ENCODE measurements at places on chromosomes 1 and 21.

GRCh38 chr1:54575605-54576290 lies 27.7 kb downstream of the ACOT11 start:
- DNase-seq, result no peak

GRCh38 chr1:33122483-33123178 lies 41.7 kb downstream of the AZIN2 start:
- DNase-seq, result no peak

GRCh38 chr1:61226791-61227567 lies 144.6 kb downstream of the NFIA start:
- DNase-seq, result no peak

DNA sequence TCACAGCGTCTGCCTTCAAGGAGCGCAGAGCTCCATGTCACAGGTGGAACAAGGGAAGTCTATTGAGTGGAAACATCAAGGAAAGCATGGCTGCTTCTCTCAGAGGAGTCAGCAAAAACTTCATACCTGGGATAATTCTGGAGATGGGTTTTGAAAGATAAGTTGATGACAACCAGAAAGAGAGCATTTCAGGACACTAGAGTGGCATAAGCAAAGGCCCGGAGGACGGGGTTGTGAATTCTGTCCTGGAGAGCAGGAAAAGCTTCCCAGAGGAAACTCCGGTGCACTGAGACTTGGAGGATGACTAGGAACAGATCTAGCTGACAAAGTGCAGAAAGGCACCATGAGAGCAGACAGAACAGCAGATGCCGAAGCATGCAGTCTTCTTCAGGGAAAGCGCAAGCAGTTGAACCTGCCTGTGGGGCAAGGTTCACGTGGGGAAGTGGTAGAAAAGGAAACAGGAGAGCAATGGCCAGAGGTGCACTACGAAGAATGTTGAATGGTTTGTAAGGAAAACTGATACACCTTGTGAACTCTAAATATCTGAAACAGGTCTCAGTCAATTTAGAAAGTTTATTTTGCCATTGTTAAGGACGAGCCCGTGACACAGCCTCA lies 222.9 kb downstream of the PLPP3 start:
- no peak for DNase-seq

DNA sequence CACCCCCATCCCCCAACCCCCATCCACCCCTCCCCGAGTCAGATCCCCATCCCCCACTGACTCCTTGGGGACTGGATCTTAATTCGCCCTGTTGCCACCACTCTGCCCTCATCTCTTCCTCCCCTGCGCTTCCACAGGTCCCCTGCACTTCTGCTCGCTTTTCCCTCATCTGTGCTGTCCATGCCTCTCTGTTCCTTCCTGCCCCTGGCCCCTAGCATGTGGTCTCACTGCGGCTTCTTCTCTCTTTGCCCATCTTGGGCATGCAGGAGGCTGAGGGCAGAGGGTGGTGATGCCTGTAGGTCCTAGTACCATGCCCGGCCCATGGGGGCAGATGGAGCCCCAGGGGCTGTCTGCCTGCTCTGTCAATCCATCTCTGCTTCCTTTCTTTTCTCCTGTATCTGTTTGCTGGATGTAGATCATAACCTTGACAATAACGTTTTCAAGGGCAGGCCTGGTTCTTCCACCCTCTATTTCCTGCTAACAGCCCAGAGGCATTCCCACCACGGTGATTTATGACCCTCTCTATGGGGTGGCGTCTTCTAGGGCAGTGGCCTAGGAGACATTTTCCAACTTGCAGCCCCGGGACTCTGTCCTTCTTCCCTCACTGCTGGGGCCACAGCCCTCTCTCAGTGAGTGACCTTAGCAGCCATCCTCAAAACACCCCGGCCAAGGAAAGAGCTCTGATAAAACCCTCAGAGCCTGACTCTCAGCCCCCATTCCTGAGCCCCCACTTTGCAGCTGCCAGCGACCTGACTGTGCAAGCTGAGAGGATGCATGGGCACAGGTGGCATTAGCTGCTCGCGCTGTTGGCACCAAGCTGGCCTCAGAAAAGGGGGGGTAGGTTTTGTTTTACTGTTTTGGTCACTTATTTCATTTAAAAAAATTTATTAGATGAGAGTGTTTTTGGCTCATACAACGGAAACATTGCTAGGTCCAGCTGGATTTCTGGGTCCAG lies 33.9 kb downstream of the TMEM51 start:
- no peak for DNase-seq

DNA sequence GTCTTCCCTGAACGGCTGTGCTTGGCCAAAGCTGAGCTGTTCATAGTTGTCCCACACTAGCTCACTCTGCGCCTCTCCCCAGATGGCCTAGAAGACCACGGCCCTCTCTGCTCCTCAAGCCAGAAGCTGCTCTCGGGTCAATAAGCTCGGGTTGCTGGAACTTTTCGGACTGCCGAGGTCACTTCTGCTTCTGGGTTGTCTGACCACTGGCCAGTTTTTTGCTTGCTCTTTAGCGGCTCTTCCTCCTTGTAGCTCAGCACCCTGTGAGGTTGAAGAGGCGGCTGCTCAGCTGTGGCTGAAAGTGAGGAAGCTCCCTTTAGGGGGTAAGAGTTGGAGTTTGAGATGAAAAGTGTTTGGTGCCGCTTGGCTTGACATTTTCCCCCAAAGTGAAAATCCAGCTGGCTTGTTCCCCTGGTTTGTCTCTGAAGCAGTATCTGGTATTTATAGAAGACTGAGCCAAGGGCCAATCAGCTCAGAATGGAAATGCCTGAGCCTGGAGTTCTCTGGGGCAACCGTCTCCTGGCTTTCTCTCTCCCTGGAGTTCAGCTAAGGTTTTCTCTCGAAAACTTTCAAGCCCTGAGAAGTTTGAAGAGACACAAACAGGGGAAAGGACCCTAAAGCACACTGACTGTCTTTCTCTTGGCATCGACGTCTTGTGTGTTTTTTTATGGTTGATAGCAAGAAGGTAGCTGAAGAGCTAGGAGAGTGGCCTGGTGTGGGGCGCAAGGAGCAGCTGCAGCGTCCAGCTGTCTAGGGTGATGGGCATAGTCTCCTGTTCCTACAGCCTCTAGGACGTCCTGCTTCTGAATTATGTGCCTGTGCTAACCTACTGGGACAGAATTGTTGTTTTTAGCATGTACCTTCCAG lies 72.0 kb downstream of the SYT6 start:
- DNase-seq, result peak; percentile 17

- DNase-seq, result peak; percentile 83
These were observed 1.5 kb downstream of the GPATCH4 start for GRCh38 chr1:156599811-156600210.

- DNase-seq, result no peak
These were observed 11.6 kb upstream of the TTC39A start for GRCh38 chr1:51341876-51342496.

DNA sequence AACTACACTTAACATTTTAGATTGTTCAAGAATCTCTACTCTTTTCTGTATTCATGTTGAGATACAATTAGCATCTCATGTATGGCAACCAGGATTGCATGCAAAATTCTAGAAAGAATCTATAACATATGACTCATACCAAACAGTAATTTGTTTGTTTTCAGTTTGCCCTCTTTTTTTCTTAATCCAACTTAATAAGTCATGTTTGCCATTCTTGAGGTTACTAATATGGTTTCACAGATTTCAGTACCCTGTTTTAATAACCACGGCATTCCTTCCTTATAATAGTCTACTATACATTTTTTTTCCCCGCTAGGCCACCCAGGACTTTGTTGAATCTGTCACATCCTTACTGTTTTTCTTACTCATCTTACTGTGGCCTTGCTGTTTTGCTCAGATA lies 140.8 kb downstream of the FMN2 start:
- no peak for DNase-seq

DNA sequence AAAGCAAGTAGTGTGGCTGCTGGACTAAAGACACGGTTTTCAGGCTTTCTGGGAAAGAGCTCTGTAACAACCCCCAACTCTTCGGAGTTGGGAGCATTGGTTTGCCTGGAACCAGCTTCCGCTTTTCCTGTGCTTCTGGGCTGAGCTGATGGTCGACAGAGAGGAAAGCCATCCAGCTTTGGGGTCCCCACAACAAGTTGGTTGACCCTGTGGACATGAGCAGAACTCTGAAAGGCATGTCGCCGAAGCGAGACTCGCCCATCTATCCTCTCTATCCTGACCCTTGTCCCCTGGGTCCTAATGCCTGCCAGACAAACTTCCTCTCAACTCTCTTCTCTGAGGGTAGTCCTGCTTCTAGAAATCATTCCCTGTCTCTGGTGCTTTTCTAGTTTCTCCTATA lies 31.9 kb upstream of the FCGR2A start:
- DNase-seq, result no peak

DNA sequence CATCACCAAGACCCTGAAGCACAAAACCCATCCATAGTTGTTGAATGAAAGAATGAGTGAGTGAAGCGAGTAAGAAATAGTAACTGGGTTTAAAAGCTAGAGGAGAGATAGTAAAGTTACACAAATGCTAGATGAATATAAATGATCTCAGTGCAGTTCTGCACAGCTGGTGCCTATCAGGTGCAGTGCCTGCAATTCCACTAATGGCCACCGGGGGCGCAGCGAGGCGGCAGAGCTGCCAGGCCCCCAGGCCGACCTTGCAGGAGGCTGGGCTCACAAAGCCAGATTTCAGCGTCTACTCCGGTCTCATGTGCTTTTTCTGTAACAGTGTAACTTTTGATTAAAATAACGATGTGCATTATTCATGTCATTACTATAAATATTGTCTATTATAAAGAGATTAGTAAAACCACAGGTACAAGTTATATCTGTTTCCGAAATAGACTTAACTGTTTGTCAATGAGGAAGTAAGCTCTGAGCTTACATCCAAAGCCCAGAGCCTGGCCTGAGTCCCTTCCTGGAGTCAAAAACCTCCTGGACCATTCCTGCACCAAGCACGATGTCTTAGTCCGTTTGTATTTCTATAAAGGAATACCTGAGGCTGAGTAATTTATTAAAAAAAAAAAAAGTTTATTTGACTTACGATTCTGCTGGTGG lies 477.6 kb downstream of the NPHP4 start:
- DNase-seq, result peak; percentile 7

GRCh38 chr1:177948336-177948972 lies 21.4 kb downstream of the SEC16B start:
- DNase-seq, result peak; percentile 10

DNA sequence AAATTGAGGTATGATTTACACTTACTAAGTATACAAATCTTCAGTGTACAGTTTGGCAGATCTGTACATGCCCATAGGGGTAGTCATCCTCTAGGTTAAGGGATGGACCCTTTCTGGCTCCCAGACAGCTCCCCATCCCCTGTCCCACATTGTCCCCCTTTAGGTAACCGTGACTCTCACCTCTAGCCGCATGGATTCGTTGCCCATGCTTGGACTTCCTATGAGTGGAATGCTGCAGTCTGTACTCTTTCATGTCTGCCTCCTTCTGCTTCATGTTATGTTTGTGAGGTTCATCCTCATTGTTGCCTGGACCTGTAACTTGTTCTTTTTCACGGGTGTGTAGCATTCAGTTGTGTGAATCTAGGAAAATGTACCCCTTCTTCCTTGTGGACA lies 20.3 kb downstream of the SLC37A1 start:
- DNase-seq, result no peak

GRCh38 chr1:229941831-229942230 lies 125.2 kb upstream of the GALNT2 start:
- DNase-seq, result no peak

DNA sequence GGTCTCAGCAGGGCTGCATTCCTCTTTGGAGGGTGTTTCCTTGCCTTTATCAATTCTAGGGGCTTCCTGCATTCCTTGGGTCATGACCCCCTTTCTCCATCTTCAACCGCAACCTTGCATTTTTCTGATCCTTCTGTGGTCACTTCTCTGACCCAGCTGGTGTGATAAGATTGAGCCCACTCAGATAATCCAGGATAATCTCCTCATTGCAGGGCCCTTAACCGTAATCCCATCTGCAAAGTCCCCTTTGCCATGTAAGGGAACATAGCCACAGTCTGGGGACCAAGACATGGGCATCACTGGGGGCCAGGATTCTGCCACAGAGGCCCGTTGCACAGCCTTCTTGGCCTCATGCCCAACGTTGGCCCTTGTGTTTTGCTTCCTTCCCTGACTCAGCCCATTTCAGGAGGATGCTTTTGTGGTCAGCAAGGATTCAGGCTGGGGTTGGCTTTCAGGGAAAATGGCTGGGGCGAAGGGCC lies 35.0 kb upstream of the IL19 start:
- no peak for DNase-seq

GRCh38 chr1:4529446-4530165 lies 124.8 kb upstream of the AJAP1 start:
- no peak for DNase-seq

DNA sequence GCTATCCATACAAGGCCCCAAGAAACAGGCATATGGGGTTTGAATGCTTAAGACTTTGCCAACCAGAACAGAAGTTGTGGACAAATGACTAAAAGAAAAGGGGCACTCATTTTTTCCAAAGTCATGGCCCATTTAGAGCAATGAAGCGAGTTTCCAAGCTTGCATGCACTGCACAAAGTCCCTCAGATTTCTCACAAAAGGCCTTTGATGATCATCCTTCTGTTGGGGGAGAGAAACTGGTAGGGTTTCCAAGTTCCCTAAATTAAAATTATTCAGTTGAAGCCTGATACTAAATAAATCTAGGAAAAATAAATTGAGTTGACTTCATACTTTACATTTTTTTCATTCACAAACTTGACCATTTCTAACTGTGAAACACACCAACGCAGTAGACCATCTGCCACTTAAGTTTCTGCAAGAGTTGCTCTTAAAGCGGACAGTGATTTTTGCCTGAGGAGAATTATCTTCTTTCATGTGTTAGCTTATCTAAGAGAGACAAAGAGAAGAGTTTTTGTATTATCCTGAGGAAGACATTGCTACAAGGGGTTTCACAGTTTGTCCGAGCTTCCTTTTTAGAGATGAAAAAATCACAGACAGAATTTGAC lies 139.2 kb downstream of the SEC16B start:
- DNase-seq, result no peak

DNA sequence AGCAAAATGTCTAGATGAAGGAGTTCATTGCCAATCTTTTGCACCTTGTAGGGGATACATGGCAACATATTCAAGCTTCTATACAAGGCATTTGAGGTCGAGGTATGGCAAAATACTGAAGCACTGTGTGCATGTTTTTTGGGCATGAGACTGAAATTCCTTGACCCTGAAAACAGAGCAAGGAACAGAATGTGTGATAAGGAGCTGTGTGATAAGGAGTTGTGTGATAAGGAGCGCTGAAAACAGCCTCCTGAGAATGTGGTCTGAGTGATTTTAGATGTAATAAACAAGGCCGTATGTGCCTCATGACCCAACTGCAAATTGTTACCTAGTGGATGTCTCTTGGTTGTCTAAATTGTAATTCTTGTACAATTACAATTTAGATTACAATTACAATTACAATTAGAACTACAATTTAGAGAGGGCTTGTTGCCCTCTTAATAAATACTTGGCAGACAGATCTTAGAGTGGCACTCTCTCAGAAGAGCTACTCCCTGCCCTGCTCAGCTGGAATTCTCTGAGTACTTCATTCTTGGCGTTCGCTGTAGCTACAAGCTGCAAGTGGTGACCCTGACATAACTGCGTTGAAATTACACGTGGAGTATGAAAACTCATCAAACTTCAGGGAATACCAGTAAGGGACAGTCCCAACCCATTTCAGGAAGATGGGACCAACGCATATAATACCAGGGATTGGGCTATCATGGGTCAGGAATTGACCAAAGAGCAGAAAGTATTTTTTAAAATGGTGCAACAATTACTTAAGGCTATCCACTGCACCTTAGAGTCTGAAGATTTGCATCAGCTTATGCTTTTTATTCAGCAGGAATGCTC lies 20.0 kb upstream of the ITLN1 start:
- no peak for DNase-seq
